ENCODE measurements at places on chromosomes 2 and 18. TPM values are rescaled to one million over a fixed set of nuclear protein-coding genes. Genes with fewer than 3 reads are reported as not detected.

Gene ZAP70
- total RNA-seq, result 186 TPM

Gene TYMS
- 64.4 TPM for total RNA-seq

Gene SLC16A14
- 0.74 TPM for total RNA-seq

Gene NEURL3
- 0.38 TPM for total RNA-seq

Gene RAB6C
- total RNA-seq, result not detected

Gene MARCHF4
- not detected for total RNA-seq

Gene CFAP65
- not detected for total RNA-seq

Gene TGFA
- total RNA-seq, result 0.53 TPM

Gene TUBA4B
- not detected for total RNA-seq

Gene PECR
- 6.9 TPM for total RNA-seq

Gene CRIM1
- 22.9 TPM for total RNA-seq

Gene HMSD
- 9.5 TPM for total RNA-seq

All from activated T-cell treated with anti-CD3 and anti-CD28 coated beads, Interleukin-2, amount 50 U/mL, for 4 hours (primary cell).